Thoracic aorta (tissue), 2 donors: ENCODE measurements at places on chromosomes 16 and 17.

DNA sequence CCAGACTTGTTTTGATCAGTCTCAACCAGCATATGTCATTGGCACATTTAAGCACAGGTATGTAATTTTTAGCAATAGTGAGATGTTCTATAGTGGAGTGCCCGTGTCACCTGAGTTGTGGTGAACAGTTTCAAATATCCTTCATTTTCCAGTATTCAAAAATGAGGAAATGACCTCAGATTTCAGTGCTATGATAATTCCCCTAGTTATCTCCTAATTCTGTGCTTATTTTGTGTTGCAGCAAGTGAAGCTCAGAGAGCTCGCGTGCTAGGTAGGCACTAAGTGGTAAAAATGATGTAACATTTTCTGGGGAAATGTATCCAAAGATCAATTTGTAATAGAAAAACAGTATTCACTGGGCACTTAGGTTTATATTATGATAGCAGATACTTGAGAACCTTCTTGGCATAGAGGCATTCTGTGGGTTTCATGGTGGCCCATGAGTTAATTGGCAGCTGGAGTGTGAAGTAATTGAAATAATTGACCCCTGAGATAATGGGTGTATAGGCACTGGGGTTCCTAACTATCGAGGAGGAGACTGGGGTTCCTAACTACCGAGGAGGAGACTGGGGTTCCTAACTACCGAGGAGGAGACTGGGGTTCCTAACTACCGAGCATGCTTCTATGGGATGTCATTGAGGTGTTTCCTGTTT lies 159.1 kb downstream of the PRKCA start:
- no peak for DNase-seq

DNA sequence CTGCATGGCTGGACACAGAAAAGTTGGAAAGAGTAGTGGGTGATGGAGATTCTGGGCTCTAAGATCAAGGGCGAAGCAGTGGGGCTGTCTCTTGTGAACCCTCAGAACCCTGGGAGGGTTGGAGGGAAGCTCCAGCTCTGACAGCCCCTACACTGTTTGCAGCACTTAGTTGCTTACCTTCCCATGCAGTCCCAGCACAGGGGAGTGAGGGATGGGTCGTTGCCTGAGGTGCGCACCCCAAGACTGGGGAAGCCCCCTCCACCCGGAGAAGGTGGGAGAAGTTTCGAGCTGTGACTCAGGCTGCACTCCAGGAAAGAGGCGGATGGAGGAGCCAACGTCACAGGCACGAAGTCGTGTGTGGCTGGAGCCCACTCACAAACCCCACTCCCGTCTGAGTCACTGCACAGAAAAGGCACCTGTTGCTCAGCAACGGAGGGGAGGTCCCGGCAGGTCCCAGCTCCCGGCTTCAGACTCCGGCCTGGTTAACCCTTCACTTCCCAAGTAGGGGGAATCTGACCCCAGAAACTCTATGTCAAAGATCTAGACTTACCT lies 60.1 kb downstream of the AIPL1 start:
- DNase-seq, result no peak

- no peak for DNase-seq
These were observed 26.2 kb downstream of the ENDOV start for GRCh38 chr17:80441133-80441578.

- no peak for DNase-seq
These were observed 32.7 kb upstream of the FOXF1 start for GRCh38 chr16:86477642-86478041.

DNA sequence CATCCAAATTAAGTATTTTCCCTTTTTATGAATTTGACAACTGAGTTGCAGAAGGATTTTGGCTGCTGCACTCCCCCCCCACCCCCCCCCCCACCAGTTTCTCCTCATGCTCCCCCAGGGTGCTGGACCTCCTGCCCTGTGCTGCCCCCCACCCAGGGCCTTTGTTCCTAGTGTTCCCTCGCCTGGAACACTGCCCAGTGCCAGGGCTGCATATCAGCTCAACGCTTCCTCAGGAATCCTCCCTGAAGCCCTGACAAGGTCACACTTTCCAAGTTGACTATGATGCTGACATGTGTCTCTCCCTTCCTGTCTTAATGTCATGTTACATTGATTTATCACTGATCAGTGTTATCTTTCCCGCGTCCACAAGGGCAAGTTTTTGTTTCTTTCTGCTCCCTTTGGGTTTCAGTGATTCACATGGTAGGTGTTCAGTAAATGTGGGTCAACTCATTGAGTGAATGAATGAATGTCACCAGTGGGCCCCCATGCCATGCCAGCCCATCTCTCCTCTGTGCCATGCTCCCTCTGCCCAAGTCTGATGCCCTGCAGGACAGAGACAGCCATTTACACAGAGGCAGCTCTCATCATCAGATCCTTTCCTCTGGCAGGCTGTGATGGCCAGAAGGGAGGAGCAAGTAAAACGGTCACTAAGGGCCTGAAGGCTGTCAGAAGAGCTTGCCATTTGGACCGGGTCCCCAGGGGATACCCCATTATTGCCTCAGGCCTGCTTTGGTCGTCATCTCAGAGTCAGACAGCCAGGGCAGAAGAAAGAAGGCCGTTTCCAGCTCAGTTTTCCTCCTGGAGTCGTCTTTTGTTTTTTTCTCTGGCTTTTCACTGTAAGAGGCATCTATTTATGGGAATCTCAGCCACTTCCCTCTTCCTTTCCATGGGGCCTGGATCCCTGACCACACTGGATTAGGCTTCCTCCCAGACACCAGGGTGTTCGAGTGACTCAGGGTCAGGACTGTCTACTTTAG lies 386.2 kb downstream of the SNX29 start:
- DNase-seq, result no peak
